ENCODE measurements at places on chromosomes 2 and 18.

DNA sequence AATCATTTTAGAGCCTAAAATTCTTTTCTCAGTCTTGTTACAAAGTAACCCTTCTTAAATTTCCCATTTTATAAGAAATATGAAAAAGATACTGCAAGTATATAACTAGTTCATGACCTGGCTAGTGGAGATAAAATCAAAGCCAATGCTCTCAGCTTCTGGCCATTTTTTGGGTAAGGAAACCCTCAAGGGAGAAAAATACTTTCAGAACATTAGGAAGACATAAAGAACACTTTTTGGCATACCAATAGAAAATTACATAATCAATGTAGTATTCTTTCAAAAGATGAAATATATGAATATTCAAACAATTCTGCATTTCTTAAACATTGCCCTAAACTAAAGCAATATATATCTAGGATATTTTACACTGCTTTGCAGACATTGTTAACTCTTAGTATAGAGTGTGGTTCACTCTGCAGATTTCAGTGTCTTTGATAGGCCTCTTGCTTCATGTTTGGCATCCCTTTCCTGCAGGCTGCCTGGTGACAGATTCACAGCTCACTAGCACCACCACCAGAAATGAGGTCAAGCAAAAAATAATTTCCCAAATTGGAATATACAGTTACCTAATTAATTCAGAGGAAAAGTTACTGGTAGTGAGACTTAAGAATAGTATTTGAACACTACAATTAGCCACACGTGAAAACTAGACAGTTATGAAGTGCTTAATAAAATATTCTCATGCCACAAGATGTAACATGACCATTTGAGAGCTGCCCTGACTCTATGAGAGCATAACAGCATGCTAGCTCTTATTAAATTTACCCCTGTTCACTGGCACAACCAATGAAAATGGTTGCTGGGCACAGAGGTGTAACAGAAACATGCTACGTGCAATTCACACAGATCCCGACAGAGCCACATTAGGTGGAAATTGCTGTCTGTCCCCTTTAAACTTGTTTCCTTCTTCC is 36.0 kb downstream of the PAIP2B start:
- no peak for DNase-seq

- DNase-seq = no peak
These were observed 271.1 kb downstream of the GALR1 start for GRCh38 chr18:77520767-77521166.

GRCh38 chr2:148966438-148966758 is 72.1 kb upstream of the LYPD6B start:
- no peak for DNase-seq

GRCh38 chr2:75243219-75243618 is 43.9 kb upstream of the TACR1 start:
- no peak for DNase-seq

DNA sequence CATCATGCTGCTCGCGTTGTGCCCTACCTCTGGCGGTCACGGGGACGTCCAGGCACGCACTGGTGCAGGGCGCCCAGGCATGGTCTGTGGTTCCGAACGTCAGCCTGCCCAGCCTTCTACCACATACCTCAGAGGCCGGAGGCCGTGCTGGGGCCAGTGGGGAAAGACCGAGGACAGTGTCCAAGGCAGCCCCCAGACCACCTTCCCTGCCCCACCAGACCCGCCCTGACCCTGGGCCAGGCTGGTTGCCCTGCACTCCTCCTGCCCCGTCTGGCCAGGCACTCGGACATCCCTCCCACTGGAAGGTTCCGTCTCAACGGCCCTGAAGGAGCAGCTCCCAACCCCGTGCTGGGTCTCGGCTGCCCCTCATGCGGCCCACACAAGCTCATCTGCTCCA is 32.8 kb downstream of the SLC66A2 start:
- no peak for DNase-seq

DNA sequence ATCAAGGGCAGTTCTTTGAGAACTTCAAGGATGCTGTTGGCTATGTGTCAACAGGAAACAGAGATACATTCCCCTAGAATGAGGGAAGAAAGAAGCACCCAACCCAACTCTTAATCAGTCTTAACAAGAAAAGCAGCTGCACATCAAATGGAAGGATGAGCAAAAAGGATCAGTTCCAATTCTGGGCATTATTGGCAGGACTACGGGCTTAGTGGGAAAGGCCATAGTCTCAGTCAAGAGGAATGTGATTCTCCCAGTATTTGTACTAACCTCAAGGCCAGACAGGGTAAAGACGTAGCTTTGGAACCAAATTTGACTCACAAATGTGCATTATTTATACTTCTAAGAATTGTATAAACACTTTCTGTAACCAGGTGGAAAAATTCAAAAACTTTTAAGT is 18.2 kb downstream of the BMP10 start:
- no peak for DNase-seq
